Astrocyte (in vitro differentiated cells and primary cell): ENCODE measurements at places on chromosomes 16 and 17. TPM values are rescaled to one million over a fixed set of nuclear protein-coding genes. Genes with fewer than 3 reads are reported as not detected.

GRCh38 chr17:51166198-51166986, at the start of gene NME2:
Gene NME2, plus strand, starts transcription at chr17:51166411. Its CDS starts 420 bp downstream, at chr17:51166831.
- H3K27ac ChIP-seq: peak within 1 kb of the TSS; percentile 83
- H3K36me3 ChIP-seq: peaks cover 36% of the 10 kb centered on the region
- H3K4me3 ChIP-seq: peak within 1 kb of the TSS; percentile 73
- H3K4me1 ChIP-seq: peaks cover 11% of the 10 kb centered on the region
- H3K27me3 ChIP-seq: no peaks in the 10 kb centered on the region
- DNase-seq: peak; percentile 68

DNA sequence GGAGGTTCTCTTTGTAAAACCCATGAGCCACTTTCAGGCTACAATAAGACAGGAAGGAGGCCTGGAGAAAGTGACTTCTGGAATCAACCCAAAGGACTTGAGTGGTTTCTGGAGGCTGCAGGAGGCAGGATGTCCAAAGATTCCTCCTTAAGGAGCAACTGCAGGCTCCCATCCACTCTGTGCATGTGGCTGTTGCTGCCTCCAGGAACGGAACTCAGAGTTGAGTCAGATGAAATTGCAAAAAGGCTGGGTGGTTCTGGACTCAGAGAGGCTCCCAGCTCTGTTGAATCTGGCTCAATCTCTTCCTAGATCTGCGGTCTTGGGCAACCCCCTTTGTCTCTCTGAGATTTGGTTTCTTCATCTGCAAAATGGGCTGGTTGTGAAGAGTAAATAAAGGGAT, 197.1 kb downstream of the SHISA9 start:
- H3K4me3 ChIP-seq: no peak overlapping the region
- no peaks in the 10 kb centered on the region for H3K4me1 ChIP-seq
- DNase-seq: no peak
- H3K36me3 ChIP-seq: no peaks in the 10 kb centered on the region
- no peak overlapping the region for H3K27ac ChIP-seq

GRCh38 chr16:85689285-85689949, 663 bp upstream of the GINS2 start:
- no peak for DNase-seq
- peaks cover 4% of the 10 kb centered on the region for H3K4me1 ChIP-seq
- H3K27ac ChIP-seq: no peak overlapping the region
- no peaks in the 10 kb centered on the region for H3K36me3 ChIP-seq

DNA sequence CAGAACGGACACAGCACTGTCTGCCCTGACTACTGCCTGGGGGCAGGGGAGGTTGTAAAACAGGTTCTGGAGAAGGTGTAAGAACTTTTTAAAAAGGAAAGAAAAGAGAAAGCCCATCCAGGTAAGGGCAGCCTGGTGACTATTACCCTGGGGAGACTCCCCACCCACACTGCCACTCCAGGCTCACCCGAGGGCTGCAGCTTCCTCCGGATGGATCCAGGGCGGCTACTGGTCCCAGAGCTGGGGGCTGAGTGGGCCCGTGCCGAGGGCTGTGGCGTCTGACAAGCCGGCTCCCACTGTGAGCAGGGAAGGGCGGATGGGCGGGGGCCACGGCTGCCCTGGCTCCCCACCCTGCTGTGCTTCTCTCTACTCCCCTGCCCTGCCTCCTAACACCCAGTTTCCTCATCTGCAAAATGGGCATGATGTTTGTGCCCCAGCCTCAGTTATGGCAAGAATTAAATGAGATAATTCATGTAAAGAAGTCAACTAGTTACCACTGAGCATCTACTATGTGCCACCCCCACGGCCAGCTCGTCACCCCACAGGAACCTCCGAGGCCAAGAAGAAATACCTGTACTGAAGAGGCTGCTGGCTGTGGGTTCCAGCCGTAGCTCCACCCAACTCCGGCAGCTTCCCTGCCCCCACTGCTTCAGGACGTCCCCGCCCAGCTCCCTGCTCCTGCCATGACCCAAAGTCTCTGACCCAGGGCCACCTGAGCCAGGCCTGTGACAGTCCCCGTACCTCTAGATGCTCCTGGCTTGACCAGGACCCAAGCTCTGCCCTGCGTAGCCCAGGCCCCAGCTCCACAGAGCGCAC, 24.2 kb downstream of the KATNB1 start:
- H3K4me3 ChIP-seq: no peak overlapping the region
- H3K4me1 ChIP-seq: peaks cover 8% of the 10 kb centered on the region
- no peaks in the 10 kb centered on the region for H3K27me3 ChIP-seq
- no peaks in the 10 kb centered on the region for H3K36me3 ChIP-seq
- DNase-seq: no peak

DNA sequence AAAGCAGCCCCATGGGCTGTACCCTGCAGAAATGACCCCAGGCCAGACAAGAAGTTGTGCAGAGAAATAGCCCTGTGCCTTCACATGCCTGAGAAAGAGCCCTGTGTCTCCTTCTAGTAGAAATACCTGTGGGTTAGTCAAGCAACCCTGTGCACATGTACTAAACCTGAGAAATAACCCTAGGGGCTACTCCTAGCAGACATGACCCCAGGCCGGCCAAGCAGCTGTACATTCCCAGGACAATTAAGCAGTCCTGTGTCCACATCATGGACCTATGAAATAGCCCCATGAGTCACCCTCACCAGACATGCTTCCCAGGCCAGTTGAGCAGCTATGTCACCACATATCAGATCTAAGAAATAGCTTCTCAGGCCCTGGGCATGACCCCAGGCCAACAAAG, 519.7 kb upstream of the CA10 start:
- no peak for DNase-seq
- no peaks in the 10 kb centered on the region for H3K27me3 ChIP-seq
- H3K4me3 ChIP-seq: no peak overlapping the region
- no peaks in the 10 kb centered on the region for H3K36me3 ChIP-seq
- H3K27ac ChIP-seq: no peak overlapping the region

DNA sequence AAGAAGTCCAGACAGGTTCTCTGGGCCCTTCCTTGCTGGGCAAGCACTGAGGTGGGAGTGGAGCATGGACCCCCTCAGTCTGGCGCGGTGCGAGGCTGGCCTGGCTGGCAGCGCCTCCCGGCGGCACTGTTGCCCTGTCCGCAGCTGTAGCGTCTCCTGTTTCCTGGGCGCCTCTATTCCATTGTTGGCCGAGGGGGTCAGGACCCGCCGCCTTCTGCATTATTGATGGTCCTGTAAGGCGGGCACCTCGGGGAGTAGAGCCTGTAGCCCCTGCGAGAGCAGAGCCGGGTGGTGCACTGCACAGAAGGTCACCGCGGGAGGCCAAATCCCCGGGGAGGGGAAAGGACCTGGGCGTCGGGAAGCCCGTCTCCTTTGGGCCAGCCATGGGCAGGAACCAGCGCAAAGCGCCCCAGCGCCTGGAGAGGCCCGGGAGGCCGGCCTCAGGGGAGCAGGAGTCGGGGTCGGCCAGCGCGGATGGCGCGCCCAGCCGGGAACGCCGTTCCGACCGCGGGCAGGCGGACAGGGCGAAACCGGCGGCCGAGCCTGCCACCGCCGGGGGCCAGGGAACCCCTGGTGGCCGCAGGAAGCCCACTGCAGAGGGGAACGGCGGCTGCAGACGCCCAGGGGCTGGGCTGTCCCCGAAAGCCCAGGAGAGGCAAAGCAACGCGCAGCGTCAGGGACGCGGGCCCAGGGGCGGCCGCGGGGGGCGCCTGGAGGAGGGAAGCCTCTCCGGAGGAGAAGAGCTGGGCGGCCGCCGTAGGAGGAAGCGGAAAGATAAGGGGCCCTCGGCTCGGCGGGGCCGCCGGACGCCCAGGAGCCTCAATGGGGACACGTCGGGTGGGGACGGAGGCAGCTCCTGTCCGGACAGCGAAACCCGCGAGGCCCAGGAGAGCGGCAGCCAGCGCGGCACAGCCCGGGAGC, at the start of gene MYO15B:
MYO15B (plus strand) TSS at position 126 of the 921 bp plus-strand sequence; CDS start at position 384, 258 bp downstream.
- peaks cover 14% of the 10 kb centered on the region for H3K27me3 ChIP-seq
- H3K27ac ChIP-seq: no peak within 1 kb of the TSS
- no peaks in the 10 kb centered on the region for H3K4me1 ChIP-seq
- no peaks in the 10 kb centered on the region for H3K36me3 ChIP-seq

DNA sequence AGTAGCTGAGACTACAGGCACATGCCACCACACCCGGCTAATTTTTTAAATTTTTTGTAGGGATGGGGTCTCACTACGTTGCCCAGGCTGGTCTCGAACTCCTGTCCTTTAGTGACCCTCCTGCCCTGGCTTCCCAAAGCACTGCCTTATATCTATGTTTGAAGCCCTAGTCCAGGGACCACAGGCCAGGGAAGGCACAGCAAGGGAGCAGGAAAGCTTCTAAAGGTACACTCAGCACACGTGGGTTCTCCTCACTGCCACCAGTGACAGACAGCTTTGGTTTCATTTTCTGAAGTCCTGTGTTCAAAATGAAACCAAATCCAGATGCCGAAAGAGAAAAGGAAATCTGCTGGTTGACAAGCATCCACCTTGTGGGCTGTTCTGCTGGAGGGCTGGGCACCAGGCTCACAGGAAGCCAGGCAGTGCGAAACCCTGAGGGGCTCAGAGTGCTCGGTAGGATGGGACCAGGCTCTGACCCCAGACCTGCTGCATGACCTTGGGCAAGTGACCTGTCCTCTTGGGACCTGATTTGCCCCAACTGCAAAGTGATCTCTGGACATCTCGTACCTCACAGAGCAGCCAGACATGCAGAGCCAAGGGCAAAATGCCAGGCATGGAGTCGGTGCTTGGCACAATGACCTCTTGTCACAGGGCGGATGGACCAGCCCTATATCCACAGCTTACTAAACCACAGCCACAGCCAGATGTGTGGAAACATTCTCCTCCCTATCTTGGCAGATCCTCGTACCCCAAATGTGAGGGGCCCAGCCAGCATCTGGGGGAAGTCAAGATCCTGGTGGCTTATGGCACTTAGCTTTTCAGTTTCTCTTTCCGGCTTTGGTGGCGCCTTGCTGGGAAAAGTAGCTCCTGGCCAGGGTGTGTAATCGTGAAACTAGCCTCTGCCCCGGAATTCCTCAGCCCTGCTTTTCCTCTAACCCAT, 2.8 kb upstream of the SOCS1 start:
- no peaks in the 10 kb centered on the region for H3K27me3 ChIP-seq
- no peaks in the 10 kb centered on the region for H3K36me3 ChIP-seq
- no peak overlapping the region for H3K4me3 ChIP-seq
- H3K27ac ChIP-seq: no peak overlapping the region
- H3K4me1 ChIP-seq: peaks cover 18% of the 10 kb centered on the region

DNA sequence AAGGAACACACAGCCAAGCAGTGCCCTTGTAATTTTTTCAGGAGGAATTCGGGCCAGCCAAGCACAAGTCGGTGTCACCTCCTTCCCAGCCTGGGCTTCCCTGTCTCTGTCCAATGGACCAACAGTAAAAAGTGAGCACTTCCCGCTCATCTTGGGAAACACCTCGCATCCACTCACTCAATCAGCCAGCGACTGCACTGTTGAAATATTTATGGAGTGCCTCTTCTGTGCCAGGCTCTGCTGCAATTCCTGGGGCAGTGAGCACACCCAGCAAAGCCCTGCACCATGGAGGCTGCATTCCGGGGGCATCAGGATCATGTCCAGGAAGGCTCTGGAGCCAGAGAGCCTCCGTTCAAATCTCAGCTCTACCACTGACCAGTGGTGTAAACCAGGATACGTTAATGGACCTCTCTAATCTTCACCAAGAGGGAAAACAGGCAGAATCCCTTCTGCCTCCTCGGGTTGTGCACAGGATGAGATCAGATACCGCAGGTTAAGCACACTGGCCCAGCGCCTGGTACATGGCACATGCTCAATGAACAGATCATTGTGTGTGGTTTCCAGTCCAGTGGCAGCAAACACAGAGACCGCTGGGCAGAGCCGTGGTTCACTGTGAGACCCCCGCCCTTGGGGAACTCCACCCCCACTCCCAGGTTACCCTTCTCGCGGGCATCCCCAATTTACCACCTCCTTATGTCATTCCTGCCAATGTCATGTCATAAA, 194.3 kb downstream of the ZNF423 start:
- peaks cover 2% of the 10 kb centered on the region for H3K27me3 ChIP-seq
- H3K27ac ChIP-seq: no peak overlapping the region
- H3K4me1 ChIP-seq: peaks cover 14% of the 10 kb centered on the region
- H3K36me3 ChIP-seq: no peaks in the 10 kb centered on the region
- H3K4me3 ChIP-seq: no peak overlapping the region

GRCh38 chr17:3891626-3892094, 1.2 kb downstream of the CAMKK1 start:
- peaks cover 57% of the 10 kb centered on the region for H3K4me1 ChIP-seq
- H3K36me3 ChIP-seq: no peaks in the 10 kb centered on the region
- H3K4me3 ChIP-seq: peak overlapping the region; percentile 63
- DNase-seq: no peak

DNA sequence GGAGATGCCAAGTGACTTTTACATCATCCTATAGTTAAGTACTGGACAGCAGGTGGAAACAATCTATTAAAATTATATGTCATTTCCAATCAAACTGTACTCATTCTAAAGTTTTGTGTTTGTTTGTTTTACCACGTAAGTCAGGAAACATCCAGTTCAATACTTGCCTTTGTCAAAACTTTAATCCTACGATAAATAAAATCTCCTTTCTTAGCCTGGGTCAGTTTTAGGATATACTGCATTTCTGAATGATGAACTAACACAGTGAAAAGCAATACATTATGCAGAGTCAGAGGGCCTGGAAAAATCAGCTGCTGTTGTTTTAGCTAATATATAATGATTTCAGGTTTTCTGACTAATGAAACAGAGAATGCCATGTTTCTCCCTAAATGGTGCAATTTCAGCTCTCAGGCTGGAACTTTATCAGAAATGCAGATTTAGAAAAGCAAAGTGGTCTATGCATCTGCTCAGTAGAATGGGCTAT, 756.4 kb downstream of the CDH11 start:
- peaks cover 6% of the 10 kb centered on the region for H3K4me1 ChIP-seq
- no peak overlapping the region for H3K27ac ChIP-seq
- no peaks in the 10 kb centered on the region for H3K36me3 ChIP-seq
- no peaks in the 10 kb centered on the region for H3K27me3 ChIP-seq

GRCh38 chr16:58306327-58306726, 11.5 kb upstream of the PRSS54 start:
- H3K4me1 ChIP-seq: no peaks in the 10 kb centered on the region
- H3K4me3 ChIP-seq: no peak overlapping the region
- peaks cover 4% of the 10 kb centered on the region for H3K27me3 ChIP-seq
- H3K27ac ChIP-seq: no peak overlapping the region
- peak; percentile 6 for DNase-seq
- H3K36me3 ChIP-seq: no peaks in the 10 kb centered on the region

DNA sequence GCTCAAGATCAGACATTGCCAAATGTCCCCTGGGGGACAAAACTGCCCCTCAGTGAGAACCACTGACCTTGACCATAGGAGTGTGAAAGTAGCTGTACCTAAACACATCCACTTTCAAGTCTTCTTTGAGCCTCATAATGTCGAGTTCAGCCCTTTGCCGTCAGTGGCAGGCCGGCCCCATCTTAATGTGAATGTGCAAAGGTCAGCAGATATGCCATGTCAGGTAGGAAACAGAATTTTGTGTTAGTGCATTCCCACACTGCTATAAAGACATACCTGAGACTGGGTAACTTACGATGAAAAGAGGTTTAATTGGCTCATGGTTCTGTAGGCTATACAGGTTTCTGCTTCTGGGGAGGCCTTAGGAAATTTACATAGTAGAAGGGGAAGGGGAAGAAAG, 95.1 kb upstream of the PIRT start:
- no peaks in the 10 kb centered on the region for H3K27me3 ChIP-seq
- H3K36me3 ChIP-seq: no peaks in the 10 kb centered on the region
- no peaks in the 10 kb centered on the region for H3K4me1 ChIP-seq

Gene CACNG3
- total RNA-seq: not detected in 2 replicates

Gene BRIP1
- total RNA-seq: 3.2 and 6.4 TPM in 2 replicates

Gene DNAH17
- total RNA-seq: 0.12 and 0.14 TPM in 2 replicates

Gene ZNF213
- total RNA-seq: 11.3 and 12.0 TPM in 2 replicates

Gene TEKT5
- total RNA-seq: 0.41 TPM in 1 of 2 replicates, not detected in the other

Gene GRN
- 327 and 338 TPM in 2 replicates for total RNA-seq

Gene ZG16
- total RNA-seq: not detected in 2 replicates

Gene GINS2
- total RNA-seq: 2.2 and 3.4 TPM in 2 replicates

Gene TPSD1
- total RNA-seq: not detected in 2 replicates

Gene G6PC1
- not detected in 2 replicates for total RNA-seq

Gene SLFN14
- total RNA-seq: not detected in 2 replicates
